ENCODE measurements at places on chromosomes 3 and 15.

- DNase-seq, result no peak
Observed at GRCh38 chr3:133112666-133113065, 74.5 kb downstream of the TMEM108 start.

DNA sequence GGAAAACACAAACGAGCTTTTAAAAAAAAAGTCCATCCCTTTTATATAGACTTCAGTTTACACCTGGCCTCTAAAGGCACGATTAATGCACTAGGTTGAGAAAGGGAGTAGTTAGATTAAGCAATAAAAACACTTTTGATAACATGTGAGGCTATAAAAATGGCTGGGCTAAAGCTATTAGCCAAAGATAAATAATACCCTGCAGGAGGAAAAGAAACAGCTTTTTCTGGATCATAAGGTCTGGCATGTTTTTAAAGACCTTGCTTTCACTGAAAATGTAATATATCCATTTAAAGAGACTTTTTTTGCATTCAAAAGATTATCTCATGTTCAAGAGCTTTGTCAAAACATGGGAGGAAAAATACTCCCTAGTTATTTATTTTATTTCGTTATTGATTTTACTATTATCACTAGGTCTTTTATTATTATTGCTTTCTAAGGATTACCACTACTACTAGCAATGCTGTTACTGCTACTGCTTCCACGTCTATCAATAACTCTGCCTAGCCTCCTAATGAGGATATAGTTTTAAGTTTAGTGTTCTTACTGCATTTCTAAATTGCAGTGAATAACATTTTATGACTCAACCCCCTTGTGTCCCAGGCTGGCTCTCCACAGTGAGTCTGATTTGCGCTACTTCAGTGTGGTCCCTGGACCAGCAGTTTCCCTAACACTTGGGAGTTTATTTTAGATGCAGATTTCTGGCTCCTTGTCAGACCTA lies 93.4 kb downstream of the THRB start:
- no peak for DNase-seq

DNA sequence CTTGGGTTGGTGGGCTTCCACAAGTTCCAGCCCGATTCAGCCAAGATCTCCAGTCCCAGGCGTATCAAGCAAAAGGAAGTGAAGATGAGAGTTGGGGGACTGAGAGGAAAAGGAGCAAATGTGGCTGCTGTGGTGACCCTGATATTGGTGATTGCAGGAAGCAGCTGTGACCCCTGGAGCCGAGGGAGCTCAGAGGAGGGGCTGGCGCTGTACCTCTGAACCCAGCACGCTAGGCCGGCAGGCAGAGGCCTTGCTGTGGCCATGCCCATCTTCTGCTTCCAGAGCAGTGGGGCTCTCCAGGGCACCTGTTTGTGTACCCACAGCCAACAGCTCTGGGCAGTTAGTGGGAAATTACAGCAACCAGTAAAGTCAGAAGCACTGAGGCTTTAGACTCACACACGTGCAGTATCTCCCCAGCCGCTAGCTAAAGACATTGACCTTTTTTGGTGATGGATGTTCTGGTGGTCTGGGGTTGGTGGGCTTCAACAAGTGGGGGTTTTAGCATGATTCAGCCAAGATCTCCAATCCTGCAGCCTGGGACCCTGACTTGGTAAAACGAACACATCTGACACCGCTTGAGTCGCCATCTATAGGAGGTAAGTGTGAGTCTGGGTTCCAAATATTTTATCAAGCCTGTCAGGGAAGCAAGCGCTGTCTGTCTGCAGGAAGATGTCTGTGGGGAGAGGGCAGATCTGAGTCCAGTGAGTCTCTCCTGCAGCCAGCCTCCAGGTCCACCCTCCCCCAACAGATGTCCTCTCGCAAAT lies 33.1 kb downstream of the TM2D3 start:
- no peak for DNase-seq

- DNase-seq, result no peak
Observed at GRCh38 chr15:39054128-39054732, 489.6 kb upstream of the RASGRP1 start.

DNA sequence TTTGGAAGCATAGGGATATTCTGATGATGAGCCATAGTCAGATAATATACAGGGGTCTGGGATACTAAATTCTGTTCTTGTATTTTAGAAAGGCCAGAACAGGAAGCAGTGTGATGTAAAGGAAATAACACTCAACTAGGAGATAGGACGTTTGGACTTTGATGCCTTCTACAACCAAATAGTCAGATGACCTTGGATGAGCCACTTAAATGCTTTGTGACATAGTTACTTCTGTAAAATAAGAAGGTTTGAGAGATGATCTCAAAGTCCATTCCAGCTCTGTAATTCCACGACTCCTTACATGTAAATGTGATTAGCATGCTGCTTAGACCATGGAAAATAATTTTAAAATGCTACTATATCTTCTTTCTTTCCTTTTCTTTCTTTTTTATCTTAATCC lies 29.5 kb upstream of the CCDC54 start:
- DNase-seq, result no peak

GRCh38 chr3:69675786-69676530 lies 63.3 kb upstream of the MITF start:
- no peak for DNase-seq

GRCh38 chr3:186411994-186412393 lies 50.0 kb upstream of the DGKG start:
- DNase-seq, result no peak

DNA sequence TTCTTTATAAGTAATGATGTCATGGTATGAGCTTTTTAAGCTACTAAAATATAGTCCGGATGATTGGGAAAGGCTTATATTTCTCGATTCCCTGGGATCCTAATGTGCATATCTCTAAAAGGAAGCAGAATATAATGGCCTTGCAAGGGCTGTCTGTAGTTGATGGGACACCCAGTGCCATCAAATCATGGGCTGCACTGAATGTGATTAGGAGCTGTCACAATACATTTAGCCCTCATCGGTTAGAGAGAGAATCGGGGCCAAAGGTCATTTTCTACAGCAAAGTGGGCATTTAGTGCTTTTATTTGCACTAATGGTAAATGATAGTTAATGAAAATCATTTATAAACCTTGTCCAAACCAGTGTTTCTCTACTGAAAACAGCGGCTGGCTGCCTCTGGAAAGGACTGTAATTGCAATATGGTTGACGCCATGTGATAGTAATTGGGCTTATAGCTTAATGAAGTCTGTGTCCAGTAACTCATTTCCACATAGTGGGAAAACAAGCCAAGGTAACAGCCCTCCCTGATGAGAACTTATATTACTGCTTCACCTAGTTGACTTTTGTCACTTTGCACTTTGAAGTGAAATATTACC lies 265.0 kb upstream of the AZI2 start:
- DNase-seq, result no peak

DNA sequence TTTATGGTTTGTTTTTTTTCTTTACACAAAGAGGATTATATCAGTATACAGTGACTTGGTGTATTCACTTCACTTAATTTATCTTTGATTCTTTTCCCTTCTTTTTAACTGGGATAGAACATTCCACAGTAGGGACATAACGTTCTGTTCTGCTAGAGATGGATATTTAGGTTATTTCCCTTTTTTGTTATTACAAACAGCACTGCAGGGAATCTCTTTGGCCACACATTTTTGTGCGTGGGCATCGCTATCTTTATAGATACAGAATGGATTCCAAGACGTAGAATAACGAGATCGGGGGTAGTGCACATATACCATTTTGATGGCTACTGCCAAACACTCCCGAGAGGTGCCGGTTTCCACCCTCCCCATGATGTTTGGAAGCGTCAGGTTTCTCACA lies 44.8 kb downstream of the PXYLP1 start:
- no peak for DNase-seq

- DNase-seq, result no peak
Observed at GRCh38 chr15:57285386-57285785, 90.9 kb upstream of the CGNL1 start.

- DNase-seq, result no peak
Observed at GRCh38 chr15:79339588-79340314, 28.8 kb downstream of the TMED3 start.

GRCh38 chr15:81843226-81843625 lies 202.6 kb downstream of the MEX3B start:
- DNase-seq, result no peak

DNA sequence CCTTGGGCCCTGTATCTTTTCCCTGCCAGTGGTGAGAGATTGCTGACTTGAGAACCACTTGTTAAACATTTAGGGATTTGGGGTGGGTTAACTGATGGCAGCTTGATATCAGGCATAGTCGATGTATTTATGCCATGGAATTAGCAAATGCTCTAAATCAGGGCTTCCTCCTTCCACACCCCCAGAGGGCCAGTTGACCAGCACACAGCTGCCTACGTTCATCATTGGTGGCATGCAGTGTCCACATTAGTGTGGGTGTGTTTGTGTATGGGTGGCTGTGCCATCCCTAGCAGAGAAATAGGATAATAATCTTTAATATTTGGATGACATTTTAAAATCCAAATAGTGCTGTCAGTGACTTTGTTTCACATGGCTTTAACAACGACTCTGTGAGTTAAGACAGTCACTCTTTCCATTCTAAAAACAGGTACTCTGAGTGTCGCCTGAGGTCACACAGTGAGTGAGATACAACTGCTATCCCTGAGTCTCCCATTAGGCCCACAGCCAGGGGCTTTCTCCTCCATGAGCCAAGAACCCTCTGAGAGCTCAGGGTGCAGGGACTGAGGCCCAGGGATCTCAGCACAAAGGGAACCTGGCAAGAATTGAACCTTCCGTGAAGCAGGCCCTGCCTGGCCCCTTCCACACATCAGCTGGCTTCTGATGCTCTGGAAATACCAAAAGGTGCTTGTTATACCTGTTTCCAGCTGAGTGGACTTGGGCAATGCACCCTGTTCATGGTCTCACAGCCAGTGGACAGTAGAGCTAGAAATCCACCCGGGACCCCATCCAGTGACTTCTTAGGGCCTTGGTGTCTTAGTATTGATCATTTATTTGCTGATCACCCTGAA lies 4.3 kb upstream of the LTF start:
- no peak for DNase-seq

- no peak for DNase-seq
Observed at GRCh38 chr15:85592148-85592547, 202.6 kb downstream of the KLHL25 start.

DNA sequence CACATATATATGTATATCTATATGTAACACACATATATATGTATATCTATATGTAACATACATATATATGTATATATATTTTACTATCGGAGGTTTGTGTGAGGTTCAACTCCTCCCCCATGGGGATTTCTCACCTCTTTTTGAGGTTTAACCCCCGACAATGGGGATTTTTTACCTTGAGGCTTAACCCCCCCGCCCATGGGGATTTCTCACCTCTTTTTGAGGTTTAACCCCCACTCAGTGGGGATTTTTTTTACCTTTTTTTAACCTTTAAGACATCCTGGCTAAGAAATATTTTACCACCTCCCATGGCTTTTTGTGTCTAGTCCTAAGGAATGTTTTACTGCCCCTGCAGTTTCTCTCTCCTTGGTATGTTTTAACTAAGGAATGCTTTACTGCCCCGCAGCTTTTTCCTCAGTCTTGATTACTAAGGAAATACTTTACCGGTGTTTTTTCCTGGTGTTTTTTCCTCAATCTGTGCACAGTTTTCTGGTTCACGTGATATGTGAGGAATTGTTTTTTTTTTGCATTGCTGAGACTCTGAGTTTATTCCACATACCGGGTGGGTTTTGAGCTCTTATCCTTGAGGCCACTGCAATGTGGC lies 185.2 kb downstream of the KLF13 start:
- no peak for DNase-seq

DNA sequence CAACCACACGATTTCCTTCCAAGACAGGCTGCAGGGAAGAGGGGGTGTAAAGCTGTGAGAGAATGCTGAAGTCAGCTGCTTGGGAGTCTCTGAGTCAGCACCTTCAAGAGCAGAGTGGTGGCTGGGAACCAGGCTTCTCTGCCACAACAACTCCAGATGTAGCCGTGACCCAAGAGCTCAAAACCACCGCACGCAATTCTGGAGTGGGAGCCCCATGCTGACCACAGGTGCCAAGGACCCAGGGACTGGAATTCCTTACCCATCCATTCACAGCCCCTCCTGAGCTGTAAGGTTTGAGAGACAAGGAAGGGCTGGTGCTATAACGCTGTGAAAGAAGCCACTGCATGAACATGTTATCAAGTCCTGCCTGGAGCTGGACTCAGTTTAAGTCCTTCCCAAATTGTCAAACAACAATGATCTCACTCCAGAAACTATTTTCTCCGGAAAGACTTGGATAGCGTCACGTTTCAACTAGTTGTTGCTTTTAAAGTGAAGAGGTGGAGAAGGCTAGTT lies 61.4 kb downstream of the UMPS start:
- no peak for DNase-seq

DNA sequence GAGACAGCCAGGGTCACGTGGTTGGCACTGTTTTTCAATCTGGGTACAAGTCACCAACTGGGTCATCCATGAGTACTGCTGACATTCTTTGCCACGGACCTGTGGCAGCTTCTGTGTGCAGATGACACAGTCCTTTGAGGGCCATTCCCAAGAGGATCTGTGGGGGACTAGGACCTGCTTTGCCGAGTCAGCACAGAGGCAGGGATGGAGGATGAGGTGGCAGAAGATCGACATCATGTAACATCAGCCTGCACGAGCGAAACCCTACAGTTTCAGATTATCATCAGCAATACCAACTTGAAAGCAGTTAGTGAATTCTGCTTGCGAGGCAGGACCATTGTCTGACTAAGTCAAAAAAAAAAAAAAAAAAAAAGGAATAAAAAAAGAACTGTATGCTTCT lies 227.7 kb downstream of the FOXP1 start:
- DNase-seq, result no peak

- no peak for DNase-seq
Observed at GRCh38 chr3:34727700-34728099, 911.6 kb upstream of the ARPP21 start.

GRCh38 chr3:140078343-140078742 lies 143.4 kb downstream of the CLSTN2 start:
- no peak for DNase-seq

DNA sequence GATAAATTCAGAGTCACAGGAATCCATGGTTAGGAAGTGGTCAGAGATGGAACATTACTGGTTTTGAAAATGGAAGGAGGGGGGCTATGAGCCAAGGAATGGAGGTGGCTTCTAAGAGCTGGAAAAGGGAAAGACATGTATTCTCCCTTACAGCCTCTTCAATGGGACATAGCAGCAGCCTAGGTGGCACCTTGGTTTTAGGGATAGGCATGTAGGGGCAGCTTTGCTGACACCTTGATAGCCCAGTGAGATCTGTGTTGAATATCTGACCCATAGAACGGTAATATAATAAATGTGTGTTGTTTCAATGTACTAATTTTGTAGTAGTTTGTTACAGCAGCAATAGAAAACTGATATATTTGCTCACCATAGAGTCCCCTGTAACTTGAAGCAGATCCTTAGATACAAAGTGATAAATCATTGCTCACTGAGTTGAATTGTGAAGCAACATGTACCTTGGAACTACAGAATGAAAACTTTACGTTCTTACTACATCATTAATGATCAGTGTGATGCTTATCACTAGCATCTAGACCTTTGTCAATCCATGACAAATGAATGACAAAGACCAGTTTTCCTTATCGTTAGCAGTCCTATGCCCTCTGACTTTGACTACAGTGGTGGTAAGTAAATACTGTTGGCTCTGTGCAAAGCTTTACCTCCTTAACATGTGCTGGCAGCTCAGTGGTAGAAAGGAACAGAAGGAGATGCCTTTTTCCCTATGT lies 53.8 kb downstream of the TMEM45A start:
- DNase-seq, result no peak

- DNase-seq, result no peak
Observed at GRCh38 chr3:135581806-135582205, 383.7 kb upstream of the PPP2R3A start.

GRCh38 chr3:193815246-193816027 lies 222.4 kb downstream of the OPA1 start:
- no peak for DNase-seq
